ENCODE measurements at places on chromosomes 12 and 14. TPM values are rescaled to one million over a fixed set of nuclear protein-coding genes. Genes with fewer than 3 reads are reported as not detected.

RDH5 gene
- 24.1 TPM for polyA plus RNA-seq

SMIM41 gene
- 0.61 TPM for polyA plus RNA-seq

SYCP3 gene
- polyA plus RNA-seq, result 0.05 TPM

CD163 gene
- polyA plus RNA-seq, result 33.3 TPM

GPR162 gene
- polyA plus RNA-seq, result 6.8 TPM
